ENCODE measurements at places on chromosomes 5 and 9.

DNA sequence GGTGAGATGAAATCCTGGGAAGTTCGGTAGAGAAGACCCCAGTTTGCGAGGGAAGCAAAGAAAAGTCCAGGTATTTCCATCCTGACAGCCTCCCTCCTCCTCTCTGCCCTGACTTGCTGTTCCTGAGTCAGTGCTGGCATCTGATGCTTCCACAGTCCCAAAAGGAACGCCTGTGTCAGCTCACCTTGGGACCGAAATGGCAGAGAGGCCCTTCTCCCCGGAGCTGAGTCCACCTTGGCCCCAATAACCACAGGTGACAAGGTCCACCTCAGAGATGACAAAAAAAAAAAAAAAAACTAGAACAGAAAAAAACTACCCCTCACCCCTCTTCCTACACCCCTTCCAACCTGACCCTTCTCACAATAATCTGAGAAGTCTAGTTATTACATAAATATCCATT, 31.6 kb downstream of the SLC6A7 start:
- DNase-seq = no peak

- DNase-seq = no peak
Observed at GRCh38 chr9:81833563-81834345, 94.5 kb upstream of the SPATA31D4 start.

GRCh38 chr9:137371521-137371941, 51.4 kb downstream of the EXD3 start:
- no peak for DNase-seq

DNA sequence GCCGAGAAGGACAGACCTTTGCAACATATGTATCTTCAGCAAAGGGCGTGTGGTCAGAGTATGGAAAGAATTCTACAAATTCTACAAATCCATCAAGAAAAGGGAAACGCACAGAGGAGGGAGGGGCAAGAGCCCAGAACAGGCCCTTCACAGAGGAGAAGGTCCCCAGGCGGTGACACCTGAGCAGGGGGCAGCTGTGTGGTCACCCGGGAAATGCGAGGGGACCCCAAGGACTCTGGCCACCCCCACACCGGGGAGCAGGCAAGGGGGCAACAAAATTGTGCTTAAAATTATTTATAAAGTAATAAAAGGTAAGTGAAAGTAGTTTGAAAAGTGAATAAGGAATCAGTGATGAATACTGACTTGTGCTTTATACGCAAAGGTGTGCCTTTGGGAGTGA, 17.6 kb downstream of the NACC2 start:
- no peak for DNase-seq

DNA sequence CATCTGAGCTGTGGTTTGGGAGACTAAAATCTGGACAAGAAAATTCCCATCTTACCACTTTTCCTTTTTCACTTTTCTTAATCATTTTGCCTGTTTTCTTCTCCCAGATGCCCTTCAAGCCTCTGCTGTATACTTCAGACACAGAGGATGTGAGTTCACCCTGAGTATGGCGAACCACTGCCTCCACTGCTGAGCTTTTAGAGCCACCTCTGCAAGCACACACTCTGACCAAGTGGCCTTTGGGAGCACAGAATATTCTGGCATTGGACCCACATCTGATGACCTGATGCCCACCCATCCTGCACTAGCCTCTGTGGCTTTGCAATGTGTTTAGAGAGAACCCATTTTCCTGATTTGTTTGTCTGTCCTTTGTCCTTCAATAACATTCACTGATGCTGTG, 32.5 kb downstream of the TERT start:
- DNase-seq = no peak

Data from activated CD4-positive, alpha-beta T cell treated with anti-CD3 and anti-CD28 coated beads for 4 hours (primary cell).